ENCODE measurements at places on chromosomes 11 and 22.
A peak's percentile ranks its signal among the peaks of the same experiment; 100 is the strongest.

DNA sequence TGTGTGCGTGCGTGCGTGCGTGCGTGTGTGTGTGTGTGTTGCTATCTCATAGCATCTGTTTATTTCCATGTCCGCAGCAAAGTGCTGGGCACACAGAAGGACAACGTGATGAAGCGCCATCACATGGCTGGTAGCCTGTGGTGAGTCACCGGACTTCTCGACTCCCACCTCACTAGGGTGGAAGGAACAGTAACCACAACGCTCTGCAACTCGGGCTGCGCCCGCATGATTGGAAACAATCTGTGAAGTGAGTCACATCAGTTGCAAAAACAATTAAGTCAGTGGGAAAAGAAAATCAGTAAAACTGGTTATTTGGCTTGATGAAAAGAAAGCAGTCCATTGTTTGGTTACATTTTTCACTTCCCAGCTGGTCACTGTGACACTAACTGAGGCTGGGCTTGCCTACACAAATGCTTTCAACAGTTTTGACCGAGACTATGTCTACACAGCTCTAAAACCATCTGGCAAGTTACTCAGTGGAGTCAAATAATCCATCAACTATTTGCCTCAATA, 437.3 kb upstream of the CADM1 start:
- no peak for DNase-seq

- DNase-seq, result peak; percentile 85
Observed at GRCh38 chr11:64252003-64252872, 908 bp downstream of the PLCB3 start.

DNA sequence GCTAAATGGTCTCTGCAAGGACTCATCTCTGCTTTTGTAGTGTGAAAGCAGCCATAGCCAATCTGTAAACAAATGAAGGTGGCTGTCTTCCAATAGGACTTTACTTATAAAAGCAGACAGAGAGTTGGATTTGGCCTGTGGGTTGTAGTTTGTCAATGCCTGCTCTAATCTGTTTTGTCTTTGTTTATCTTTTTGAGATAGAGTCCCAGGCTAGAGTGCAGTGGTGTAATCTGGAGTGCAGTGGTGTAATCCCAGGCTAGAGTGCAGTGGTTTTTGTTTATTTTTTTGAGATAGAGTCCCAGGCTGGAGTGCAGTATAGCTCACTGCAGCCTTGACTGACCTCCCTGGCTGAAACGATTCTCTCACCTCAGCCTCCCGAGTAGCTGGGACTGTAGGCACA, 8.6 kb downstream of the PPP6R3 start:
- DNase-seq, result no peak

- DNase-seq, result no peak
Observed at GRCh38 chr11:1563697-1564534, 8.2 kb downstream of the DUSP8 start.

GRCh38 chr11:1733716-1734640, 16.4 kb downstream of the IFITM10 start:
- DNase-seq, result no peak

DNA sequence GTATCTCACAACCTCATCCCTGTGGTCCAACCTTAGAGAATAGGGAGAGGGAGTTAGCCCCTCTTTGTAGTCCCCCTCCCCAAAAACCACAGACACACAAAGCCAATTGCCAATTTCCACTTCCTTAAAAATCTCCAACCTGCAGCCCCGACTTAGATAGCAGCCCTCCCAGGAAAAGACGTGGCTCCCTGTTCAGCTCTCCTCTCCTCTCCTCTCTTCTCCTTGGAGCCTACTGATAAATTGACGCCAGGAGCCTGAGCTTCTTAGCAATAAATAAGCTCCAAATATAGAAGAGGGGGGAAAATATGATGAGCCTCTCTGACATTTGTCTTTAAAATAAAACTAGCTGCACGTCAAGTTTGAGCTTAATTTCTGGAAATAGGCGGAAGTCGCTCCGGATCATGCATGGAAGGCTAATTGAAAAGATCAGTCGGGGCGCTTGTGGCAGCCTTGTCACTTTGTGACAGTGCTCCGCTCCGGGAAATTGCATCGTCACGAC, 7.3 kb downstream of the PAX6 start:
- DNase-seq, result no peak

- DNase-seq, result no peak
Observed at GRCh38 chr11:30432178-30432577, 109.3 kb downstream of the ARL14EP start.

All from hepatic stellate cell (primary cell).